ENCODE measurements at places on chromosomes 7 and 10. TPM values are rescaled to one million over a fixed set of nuclear protein-coding genes. Genes with fewer than 3 reads are reported as not detected.

CCDC172 gene
- not detected for total RNA-seq

ORAI2 gene
- total RNA-seq, result 73.7 TPM

HHEX gene
- total RNA-seq, result not detected

AEBP1 gene
- 6.6 TPM for total RNA-seq

PVRIG gene
- 45.2 TPM for total RNA-seq

Data from activated CD8-positive, alpha-beta memory T cell treated with anti-CD3 and anti-CD28 coated beads, Interleukin-2, amount 10 ng/mL, durations not matched to agents 7 days and 5 days (primary cell).